ENCODE measurements at places on chromosomes 11 and 22.
A peak's percentile ranks its signal among the peaks of the same experiment; 100 is the strongest.

DNA sequence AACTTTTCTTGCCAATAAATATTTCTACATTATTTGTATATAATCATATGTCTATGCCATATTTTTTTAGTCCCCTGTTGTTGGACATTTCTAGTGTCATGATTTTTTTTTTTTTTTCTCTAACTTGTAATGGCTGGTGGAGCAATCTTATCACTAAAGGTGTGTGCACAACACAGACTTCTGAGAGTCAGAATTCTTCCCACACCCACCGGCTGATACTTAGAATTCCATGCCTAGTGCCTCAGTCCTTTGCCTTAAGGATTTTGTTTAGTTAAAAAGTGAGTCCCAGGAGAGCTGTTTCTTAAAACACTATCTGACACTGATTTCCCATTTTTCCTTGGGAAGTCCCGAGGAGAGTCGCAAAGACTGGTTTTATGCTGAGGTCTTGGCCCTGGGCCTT is 87.7 kb upstream of the BARX2 start:
- DNase-seq, result no peak

GRCh38 chr22:37095113-37095512 is 14.4 kb downstream of the TMPRSS6 start:
- DNase-seq, result no peak

DNA sequence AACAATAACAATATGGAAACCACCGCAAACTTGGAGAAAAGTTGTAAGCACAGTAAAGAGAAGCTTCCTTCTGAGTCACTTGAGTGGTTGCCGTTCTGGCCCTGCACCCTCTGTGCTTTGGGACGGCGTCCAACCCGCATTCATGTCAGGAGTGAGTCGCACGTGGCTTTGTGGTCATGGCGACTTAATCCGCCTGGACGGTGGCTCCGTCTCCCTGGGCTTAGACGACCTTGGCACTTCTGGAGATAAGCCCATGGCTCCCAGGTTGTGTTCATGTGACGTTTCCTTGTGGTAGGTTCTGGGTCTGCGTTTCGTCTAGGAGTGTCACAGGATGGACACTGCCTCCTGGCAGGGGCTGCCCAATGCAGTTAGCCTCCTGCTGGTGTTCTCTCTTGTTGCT is 40.5 kb downstream of the TPCN2 start:
- DNase-seq, result peak; percentile 84

GRCh38 chr11:8699903-8700302 is 17.3 kb downstream of the RPL27A start:
- peak; percentile 75 for DNase-seq

GRCh38 chr11:12769834-12770345 is 95.7 kb downstream of the TEAD1 start:
- peak; percentile 77 for DNase-seq

DNA sequence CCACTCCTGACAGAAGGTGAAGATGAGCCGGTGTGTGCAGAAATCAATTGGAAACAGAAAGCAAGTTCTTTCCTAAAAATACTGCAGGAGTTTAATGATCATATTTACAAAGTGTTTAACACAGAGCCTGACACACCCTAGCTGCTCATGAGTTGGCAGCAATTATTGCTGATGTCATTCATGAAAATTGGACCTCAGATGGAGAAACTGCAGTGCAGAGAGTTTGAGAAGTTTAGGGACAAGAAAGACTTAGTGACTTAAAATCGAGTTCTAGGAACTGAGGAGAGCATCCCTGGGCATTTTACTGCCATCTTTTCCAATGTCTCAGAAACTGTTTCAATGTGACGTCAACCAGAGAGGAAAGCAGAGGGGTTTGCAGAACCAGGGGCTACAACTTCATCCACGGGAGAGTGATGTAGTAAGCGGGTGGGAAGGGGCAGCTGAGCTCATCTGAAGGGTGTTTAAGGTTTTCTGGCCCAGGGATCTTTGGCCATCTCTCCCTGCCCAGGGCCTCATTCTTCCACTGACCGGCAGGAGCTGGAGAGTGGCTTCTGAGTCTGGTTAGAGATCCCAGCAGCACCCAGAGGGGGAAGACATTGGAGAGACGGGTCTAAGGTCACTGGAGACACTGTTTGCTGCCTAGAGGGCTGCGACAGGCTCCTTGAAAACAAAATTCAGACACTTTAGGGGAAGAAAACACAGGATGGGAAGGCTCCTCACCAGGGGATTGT is 21.1 kb upstream of the IGLL5 start:
- DNase-seq, result no peak

DNA sequence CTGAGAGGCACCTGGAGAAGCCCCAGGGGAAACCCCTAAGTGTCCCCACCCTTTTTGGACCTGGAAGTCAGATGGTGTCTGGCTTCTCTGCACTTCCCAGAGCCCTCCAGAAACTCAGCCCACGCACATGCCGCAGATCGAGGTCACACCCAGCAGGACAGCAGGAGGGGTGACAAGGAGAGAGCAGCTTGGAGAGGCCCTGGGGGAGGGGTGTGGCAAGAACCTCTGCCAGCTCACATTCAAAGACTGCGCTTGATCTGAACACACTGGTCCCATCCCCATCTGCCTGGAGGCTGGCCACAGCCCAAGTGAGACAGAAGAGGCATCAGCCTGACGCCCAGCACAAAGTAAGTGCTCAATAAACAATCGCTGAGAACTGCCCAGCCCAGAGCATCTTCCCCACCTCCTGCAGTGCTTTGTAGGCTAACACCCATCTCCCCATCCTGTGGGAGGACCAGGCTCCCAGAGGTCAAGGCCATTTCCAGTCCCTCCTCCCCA is 21.4 kb downstream of the TMPRSS6 start:
- DNase-seq, result no peak
